ENCODE measurements at places on chromosomes 13 and 19. TPM values are rescaled to one million over a fixed set of nuclear protein-coding genes. Genes with fewer than 3 reads are reported as not detected.

Gene CYP2F1
- total RNA-seq, result not detected

Gene ZNF729
- total RNA-seq, result not detected

Gene CYP4F8
- total RNA-seq, result not detected

Gene ZNF486
- 8.1 TPM for total RNA-seq

Gene LAIR1
- total RNA-seq, result 100 TPM

Gene UBE2L5
- total RNA-seq, result not detected

Gene GARIN5A
- total RNA-seq, result not detected

Gene CGB3
- not detected for total RNA-seq

Gene IL17D
- total RNA-seq, result 0.20 TPM

Gene LYPD5
- total RNA-seq, result 1.6 TPM

Gene FRY
- total RNA-seq, result 8.5 TPM

Gene OVOL3
- not detected for total RNA-seq

Gene ZNF556
- not detected for total RNA-seq
